ENCODE measurements at places on chromosomes 6 and 20.

- peak; percentile 32 for DNase-seq
Measured at GRCh38 chr6:85405175-85405852, 44.6 kb upstream of the NT5E start.

GRCh38 chr6:101401792-101402621 lies 8.5 kb downstream of the GRIK2 start:
- DNase-seq = no peak

DNA sequence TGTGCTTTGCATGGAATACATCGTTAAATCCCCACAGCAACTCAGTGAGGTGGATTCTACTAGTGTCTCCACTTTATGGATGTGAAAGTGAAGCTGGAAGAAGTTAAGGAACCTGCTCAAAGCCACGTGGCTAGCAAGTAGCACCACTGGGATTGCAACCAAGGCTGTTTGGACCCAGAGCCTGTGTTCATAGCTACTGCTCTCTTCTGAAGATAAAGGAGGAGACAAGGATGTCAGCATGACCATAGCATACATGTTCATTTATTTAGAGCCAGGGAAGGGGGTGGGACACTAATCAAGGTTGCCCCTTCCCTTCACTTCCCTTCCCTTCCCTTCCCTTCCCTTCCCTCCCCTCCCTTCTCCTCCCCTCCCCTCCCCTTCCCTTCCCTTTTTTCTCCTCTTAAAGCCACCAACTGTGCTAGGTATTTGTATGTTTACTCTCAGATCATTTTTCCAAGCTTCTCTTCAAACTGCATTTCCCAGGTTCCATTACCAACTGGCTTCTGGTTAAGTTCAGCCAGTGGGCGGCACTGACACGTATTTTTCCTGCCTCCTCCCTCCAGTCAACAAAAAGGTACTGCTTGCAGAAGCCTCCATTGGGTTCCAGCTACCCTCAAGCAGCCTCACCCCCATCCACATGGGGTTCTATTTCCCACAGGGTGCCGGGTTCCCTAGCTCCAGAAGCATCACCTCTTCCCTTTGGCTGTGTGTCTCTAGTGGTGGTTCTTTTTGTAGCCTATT lies 134.9 kb downstream of the BCAS1 start:
- DNase-seq = no peak

DNA sequence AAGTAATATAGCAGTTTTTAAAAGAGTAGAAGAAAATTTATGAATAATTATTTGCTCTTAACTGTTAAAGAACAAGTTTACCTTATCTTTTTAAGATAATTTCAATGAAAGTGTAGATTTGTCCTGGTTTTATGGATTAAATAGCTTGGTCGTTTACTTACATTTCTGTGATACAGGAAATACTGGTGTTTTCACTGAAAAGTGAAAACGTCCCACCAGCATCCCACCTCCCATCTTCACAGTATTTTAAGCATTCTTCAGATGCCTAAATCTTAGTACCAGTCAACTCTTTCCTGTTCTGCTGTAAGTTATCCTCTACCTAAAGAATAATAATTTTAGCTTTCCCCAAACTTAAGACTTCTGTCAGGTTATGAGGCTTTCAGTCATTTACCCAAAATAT lies 5.8 kb downstream of the TAB2 start:
- no peak for DNase-seq

DNA sequence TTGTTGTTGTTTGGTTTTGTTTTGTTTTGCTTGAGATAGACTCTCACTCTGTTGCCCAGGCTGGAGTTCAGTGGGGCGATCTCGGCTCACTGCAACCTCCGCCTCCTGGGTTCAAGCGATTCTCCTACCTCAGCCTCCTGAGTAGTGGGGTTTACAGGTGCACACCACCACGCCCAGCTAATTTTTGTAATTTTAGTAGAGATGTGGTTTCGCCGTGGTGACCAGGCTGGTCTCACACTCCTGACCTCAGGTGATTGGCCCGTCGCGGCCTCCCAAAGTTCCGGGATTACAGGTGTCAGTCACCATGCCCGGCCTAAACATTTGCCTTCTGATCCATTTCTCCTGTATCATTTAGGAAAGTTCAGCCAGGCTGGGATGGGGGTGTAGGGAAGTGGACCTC lies 17.7 kb downstream of the DUSP22 start:
- DNase-seq = no peak

Data from right lung (tissue), 10 donors.